ENCODE measurements at places on chromosomes 5 and 9.

DNA sequence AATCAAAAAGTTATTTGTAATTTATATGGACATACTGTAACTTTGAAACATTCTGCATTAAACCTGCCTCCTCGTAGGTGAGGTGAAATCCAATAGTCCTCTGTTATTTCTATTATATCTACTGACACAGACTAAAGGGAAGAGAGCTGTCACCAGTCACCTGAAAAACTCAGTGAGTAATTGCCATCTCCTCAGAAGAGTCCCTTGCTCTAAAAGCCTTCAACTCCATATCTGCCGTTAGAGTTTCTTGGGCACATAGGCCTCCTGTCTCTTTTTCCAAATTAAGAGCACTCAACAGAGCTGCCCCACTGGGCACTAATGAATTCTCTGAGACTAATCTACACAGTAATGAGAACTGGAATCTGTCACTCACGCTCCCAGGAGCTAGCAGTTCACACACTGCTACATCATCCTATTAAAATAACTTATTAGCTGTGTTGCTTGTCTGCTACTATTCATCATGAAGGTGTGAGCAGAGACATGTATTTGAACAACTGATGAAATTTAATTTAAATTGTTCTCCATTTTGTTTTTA, 67.3 kb upstream of the VCAN start:
- no peak for DNase-seq

DNA sequence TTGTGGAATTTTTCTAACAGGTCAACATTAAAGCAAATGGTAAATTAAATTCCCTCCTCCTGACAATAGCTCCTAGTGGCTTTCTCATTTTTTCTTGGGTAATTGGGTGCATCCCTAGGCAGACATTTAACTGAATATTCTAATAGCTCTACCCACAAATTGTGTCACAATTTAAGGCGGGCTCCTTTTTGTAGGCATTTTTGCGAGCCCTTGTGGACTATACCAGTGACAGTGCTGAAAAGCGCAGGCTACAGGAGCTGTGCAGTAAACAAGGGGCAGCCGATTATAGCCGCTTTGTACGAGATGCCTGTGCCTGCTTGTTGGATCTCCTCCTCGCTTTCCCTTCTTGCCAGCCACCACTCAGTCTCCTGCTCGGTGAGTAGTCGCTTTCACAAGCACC, 20.0 kb downstream of the MTRR start:
- DNase-seq = no peak

DNA sequence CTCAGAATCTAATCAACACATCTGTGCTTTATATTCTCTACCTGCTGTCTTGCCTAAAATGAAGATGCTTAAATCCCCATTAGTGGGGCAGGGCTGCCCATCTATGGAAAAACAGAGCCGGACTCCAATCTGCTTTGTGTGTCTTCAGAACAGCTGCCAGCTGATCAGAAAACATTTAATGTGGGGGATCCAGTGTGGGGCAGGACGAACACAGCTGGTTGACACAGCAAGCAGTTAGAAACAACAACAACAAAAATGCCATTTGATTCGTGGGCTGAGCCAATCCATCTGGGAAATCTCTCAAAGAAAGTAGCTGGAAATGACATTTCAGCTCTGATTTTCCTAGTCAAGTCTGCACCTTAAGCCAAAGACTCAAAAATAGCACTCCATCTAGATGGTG, 99.8 kb downstream of the PPP2R2B start:
- DNase-seq = no peak

- peak; percentile 65 for DNase-seq
Measured at GRCh38 chr5:149434162-149435014, 55.3 kb upstream of the IL17B start.

- no peak for DNase-seq
Measured at GRCh38 chr5:61346511-61346910, 14.5 kb downstream of the ZSWIM6 start.

DNA sequence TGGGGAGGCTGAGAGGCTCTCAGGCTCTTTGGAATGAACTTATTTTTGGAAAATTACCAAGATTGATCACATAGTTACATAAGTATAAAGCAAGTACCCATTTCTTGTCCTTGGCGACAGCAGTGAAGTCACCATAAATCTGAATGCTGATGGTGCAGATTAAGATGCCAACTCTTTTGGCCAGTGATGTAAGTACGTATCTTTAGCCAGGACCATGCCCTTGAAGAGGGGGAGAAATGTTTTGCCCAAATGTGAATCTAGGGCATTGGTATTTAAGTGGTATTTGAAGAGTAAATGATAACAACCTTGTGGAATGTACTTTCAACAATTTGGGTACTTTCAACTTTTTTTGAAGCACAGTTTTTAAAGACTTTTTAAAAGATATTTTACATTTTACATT, 68.2 kb upstream of the RAD23B start:
- DNase-seq = no peak

DNA sequence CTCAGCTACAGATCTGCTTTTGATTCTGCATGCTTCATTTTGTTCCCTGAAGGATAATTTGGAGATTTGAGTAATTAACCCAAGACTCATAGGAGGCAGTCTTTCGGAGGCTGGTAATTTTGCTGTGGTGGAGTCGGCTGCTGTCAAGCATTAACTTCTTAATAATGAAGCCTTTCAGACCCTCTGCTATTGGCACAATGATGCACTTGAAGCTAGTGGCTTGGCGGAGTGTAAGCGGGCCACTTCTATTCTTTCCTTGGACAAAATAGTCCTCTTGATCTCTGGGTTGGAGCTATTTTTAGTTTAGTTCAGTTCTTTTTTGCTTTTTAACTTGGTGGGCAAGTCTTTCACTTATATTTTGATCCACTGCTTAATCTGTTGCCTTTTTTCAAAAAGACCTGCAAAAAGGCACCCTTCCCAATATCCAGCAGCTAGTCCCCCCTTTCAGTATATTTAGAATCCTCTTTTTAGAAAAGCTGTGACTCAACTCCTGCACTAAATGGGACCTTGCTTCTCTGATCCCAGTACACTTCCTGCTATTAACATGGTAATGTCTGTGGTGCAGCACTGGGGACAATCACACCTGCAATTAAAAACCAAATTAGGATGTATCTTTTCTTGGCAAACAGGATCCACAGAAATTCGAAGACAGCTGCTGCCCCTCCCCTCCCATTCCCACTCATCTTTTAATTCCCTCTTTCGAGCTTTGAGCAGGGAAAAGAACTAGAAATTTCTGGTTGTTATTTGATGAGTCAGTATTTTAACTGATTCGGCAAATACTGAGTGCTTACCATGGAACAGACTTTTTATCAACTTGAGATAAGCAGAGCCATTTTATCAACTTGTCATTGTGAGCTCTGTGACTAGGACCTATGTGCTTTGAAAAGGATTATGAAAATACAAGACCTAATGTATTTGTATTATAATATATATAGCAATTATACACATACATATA, 169.4 kb upstream of the ANKRD55 start:
- DNase-seq = no peak

DNA sequence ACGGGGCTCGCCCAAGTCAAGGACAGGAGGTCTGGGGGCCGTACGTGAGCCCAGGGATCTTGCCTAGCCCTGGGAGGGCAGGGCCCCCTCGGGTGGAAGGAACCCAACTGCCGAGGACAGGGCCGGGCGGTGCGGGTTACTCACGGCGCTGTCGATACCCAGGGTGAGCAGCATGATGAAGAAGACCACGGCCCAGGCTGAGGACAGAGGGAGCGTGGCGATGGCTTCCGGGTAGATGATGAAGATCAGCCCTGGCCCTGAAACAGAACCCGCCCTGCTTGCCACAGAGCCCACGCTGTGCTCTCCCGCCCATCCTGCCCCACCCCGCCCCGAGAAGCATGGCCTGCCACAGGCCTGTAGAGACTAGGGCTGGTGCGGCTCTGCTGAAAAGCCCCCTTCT, 34.1 kb downstream of the SLC6A3 start:
- no peak for DNase-seq

GRCh38 chr5:72093824-72094223, 13.5 kb upstream of the MAP1B start:
- DNase-seq = no peak

DNA sequence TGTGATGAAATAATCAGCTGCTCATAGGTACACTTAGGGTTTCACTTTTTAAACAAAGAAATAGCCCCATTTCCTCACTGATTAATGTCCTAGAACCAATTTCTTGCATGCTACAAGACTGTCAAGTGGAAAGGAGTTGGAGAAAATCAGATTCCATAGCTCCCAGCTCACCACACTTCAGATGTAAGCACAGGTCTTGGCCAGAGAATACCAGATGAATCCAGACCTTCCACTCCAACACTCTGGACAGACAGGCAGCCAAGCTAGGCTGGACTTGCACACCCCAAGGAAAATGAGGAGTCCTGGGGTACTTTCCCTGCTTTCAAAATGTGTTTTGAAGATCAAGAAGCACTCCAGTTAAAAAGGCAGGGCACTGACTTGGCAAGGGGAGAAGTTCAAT, 68.5 kb downstream of the KLHL3 start:
- no peak for DNase-seq

GRCh38 chr9:109110329-109111021, 9.3 kb downstream of the TMEM245 start:
- no peak for DNase-seq

GRCh38 chr9:69583645-69584234, 88.4 kb downstream of the APBA1 start:
- DNase-seq = no peak

- peak; percentile 75 for DNase-seq
Measured at GRCh38 chr9:136327304-136327974, at the start of gene GPSM1. TSS of gene GPSM1 (plus strand) at chr9:136327539. CDS start at chr9:136327696, 157 bp downstream.

- DNase-seq = no peak
Measured at GRCh38 chr9:134182554-134183085, 18.3 kb upstream of the RNU6ATAC start.

DNA sequence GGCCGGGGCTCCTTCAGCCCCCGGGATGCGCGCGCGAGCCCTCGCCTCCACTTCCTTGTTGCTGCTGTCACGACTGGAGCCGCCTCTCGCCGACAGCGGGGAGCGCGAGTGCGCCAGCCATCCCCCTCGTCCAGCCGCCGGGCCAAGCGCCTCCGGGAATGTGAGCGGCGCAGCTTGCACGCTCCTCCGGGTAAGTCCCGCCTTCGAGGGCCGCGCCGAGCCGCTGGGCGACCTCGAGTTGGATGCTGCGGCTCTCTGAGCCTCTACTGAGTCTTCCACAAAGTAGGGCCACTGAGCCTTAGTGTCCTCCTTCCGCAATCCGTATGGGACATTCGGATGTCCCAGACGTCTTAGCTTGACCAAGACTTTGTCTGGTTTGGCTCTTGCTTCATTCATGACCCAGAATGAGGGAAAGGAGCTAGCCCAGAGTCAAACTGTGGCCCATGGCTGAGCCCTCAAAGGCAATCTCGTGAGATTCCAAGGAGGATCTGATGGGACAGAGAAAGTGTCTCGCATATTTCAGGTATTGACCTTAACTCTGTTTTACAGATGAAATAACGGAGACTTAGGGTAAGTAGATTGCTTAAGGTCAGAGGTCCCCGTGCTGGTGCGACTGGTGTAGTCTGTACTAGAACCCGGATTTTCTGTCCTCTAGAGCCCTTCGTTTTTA, 586 bp downstream of the HMGXB3 start:
- DNase-seq = no peak

- no peak for DNase-seq
Measured at GRCh38 chr5:173197375-173197891, 37.6 kb downstream of the NKX2-5 start.

DNA sequence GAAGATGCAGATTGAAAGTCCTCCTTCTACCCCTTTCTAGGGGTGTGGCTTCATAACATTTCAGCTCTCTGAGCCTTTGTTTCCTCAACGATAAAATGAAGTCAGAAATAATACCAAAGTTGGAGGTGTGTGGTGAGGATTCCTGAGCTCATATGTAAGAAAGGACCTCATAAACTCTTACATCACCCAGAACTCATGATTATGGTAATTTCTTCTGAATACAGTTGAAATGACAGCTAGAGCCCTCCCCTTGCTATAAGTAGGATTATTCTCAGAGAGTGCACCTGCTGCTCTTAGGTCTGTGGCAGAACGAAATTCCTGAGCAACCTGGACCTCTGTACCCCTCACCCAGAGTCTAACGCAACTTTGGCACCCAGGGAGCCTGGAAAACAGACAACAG, 291.4 kb upstream of the KLF4 start:
- no peak for DNase-seq

DNA sequence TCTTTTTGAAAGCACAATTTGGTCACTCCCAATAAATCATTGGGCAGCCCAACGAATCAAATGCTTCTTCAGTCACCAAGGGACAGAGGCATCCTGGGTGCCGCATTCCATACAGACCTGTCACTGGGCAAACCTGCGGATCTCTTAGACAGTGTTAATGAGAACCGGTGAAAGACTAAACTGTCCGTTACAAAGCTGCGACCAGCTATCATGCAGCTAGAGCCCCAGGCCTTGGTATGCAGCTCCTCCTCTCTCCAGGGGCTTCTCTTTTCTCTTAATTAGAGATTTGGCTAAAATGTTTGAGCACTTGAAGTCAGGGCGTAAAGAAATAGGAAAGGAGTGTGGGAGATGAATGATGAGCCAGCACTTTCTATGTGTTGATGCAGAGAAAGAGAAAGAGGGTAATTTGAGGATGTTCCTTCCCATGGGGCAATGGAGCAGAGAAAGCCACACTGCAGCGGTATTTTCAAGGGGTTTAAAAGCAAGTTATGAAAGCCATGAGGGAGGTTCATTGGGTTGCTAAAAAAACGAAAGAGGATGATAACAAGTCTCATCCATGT, 175.3 kb downstream of the RFK start:
- DNase-seq = no peak

GRCh38 chr5:145028626-145029025, 806.5 kb downstream of the PRELID2 start:
- DNase-seq = no peak

- no peak for DNase-seq
Measured at GRCh38 chr5:98568336-98568735, 205.1 kb upstream of the RGMB start.

DNA sequence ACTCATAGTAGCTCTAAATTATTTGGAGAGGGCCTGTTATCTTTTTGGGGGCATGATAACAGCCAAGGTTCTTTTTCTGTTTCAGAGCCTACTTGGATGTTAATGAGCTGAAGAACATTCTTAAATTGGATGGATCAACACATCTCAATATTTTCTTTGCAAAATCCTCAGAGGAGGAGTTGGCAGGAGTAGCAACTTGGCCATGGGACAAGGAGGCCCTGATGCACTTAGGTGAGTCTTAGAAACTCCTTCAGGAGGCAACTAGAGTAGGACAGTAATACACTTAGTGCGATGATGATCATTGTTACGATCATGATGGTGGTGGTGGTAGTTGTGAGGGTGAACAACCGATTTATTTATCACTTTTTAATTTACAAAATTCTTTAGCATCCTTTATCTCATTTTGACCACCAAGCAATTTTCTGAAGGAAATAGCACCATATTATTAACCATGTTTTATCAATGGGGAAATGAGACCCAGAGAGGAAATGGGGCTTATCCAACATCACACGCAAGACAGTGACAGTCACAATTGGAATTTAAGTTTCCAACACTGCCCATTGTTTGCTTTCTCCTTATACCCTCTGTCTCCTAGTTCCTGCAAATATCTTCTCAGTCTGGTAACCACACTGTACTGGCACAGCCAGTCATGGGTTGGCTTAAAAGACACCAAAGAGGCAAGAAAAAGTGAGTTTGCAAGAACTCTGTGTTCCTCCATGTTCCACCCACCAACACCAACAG, 54.0 kb downstream of the PAPPA start:
- no peak for DNase-seq

- no peak for DNase-seq
Measured at GRCh38 chr9:129490583-129491486, 130.1 kb downstream of the C9orf50 start.

All from HuH-7.5 (cell line).